ENCODE measurements at places on chromosomes 3 and 15.

GRCh38 chr3:122714273-122714672 is 33.6 kb downstream of the PARP14 start:
- DNase-seq, result no peak

DNA sequence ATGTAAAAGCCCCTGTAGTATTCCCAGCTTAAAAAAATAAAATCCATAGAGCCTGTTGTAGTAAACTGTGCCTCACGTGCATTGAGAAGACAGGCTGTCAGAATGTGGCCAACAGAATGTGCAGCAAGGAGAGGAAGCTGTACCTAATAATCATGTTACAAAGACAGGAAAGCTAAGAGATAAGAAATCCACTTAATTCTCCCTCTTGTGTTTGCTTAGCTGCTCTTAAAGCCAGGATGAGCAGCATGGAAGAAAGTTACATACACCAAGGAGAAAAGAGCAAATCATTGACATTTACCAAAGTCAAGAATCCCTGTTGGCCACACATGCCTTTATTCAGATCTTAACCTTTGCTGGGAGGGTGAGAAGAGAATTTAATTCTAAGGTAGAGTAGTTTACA is 85.9 kb downstream of the TNIK start:
- DNase-seq, result no peak

DNA sequence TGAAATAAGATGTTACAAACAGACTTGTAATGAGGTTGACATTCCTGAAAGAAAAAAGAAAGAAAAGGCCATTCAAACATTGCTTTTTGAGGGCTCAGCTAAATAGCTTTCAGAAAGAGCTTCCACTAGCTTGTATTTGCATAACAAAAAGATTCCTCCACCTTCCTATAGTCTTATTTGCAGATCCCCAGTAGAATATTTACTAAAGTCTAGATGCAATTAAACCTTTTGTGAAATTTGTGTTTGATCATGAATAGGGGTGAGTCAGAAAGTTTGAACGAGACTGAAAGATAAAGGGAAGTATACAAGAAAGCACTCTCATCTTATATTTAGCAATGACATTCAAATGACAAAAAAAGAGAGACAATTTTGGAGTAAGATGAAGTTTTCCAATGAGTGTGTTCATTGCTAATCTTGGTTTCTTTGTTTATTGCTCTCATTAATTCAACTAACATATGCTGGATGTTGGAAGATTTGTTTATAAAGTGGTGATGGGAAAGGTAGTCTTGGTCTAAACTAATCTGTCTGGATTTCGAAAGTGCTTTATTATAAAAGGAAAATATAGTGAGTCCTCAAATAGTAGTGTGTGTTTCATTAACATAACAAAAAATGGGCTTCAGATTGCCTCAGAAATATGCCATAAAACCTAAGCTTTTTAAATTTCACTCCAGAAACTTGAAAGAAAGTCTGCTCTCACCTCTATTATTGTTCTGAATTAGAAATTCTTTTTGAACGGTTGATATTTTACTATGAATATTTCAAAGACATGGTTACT is 9.1 kb upstream of the CADPS start:
- DNase-seq, result no peak

GRCh38 chr3:143832433-143832832 is 15.8 kb downstream of the SLC9A9 start:
- DNase-seq, result no peak

GRCh38 chr15:26325495-26325894 is 447.4 kb downstream of the GABRB3 start:
- no peak for DNase-seq

DNA sequence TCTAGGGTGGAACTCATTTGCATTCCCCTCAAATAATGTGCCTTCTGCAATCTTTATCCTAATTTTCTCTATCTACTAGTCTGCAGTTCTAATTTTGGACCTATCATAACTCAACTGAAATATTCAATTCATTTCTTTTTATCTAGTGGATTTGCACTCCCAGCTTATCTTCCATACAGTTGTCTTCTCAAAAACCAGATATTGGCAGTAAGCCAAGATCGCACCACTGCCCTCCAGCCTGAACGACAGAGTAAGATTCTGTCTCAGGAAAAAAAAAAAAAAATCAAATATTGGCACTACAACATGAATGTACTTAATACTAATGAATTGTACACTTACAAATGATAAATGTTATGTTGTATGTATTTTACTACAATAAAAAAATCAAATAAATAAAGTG is 18.0 kb upstream of the CHMP2B start:
- DNase-seq, result no peak

DNA sequence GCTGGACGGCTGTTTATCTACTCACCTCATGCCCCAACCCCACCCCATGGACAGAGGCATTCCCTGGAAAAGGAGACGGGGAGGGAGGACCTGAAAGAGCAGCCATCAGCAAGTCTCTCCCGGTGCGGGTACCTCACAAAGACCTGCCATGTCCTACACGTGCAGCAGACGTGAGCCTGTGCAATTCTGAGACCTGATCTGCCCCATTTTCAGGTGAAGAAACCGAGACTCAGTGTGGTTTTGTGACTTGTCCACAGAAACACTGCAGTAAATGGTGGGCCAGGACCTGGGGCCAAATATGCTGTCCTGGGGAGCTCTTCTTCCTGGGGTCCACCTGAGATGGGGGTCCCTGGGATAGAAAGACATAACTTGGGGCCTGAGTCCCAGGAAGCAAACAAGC is 137.0 kb upstream of the LINGO1 start:
- DNase-seq, result no peak

DNA sequence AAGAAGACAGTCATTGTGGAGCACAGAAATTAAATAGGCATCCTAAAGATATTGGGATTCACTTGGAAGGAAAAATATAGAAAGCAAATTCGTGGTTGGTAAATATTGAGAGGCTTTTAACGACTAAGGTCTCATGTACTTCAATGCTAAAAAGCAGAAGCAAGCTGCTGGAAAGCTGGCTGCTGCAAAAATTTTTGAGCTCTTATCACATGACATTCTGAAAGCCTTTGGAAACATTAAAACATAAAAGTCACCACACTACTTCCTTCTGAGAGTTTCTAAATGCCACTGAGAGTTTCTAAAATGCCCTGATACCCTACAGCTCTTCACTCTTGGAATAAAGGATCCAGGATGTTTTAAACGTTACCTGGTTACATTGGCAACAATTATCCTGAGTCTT is 39.0 kb upstream of the CBLB start:
- DNase-seq, result no peak

DNA sequence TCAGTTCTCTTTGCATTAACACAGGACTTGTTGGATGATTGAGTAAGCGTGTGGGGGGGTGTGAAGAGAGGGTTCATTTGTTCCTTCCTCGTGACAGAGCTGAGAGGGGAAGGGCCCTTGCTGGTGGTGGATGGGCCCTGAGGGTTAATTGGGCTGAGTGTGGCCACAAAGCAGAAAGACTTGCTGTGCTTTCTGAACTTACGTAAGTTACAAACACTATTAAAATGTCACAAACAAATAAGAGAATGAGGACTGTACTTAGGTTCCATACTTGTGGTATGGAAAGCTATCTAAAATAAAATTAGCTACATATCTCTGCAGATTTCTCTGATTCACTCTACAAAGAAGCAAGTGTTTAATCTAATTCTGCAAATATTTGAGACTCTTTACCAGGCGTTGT is 231.3 kb downstream of the LPP start:
- no peak for DNase-seq

DNA sequence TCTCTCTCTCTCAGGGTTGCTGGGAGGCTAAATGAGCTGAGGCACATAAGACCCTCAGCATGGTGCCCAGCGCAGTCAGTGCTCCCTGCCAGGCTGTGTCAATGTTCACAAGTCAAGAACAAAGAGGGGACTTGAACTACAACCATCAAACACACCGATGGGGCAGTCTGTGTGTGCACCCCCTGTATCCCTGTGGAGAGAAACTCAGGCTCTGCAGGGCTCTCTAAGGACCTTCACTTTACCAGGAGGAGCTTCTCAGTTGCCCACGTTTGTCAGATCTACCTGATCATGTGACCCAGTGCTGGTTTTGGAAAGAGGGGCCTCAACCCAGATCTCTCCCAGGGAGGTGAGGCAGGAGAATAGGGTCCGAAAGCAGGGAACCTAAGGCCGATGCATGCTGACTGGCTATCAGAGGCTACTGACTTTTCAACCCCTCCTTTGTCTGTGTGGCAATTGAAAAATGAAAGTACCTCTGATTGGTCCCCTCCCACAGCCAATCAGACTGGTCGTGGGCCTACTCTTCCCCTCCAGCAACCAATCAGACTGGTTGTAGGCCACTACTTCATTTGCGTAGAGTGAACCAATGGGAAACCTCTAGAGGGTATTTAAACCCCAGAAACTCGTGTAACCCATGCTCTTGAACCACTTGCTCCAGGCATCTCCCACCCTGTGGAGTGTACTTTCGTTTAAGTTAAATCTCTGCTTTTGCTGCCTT is 34.0 kb downstream of the RHCG start:
- DNase-seq, result no peak

GRCh38 chr3:178084938-178085816 is 451.1 kb upstream of the KCNMB2 start:
- DNase-seq, result peak; percentile 23

GRCh38 chr15:60091157-60091556 is 87.0 kb downstream of the FOXB1 start:
- no peak for DNase-seq

GRCh38 chr15:80755885-80756284 is 23.3 kb upstream of the CEMIP start:
- no peak for DNase-seq

GRCh38 chr3:54621184-54621583 is 306.7 kb downstream of the LRTM1 start:
- no peak for DNase-seq

GRCh38 chr3:127456471-127457093 is 134.0 kb downstream of the TPRA1 start:
- DNase-seq, result no peak

All from stimulated activated CD4-positive, alpha-beta T cell treated with anti-CD3 and anti-CD28 coated beads, TNF-alpha, amount 100 ng/mL, for 24 hours (primary cell).